Stimulated activated CD8-positive, alpha-beta memory T cell treated with anti-CD3 and anti-CD28 coated beads, Interleukin-15, amount 100 ng/mL, for 48 hours (primary cell): ENCODE measurements at places on chromosomes 2 and 18.

- no peak for DNase-seq
Observed at GRCh38 chr2:53655256-53655655, 112.3 kb upstream of the CHAC2 start.

DNA sequence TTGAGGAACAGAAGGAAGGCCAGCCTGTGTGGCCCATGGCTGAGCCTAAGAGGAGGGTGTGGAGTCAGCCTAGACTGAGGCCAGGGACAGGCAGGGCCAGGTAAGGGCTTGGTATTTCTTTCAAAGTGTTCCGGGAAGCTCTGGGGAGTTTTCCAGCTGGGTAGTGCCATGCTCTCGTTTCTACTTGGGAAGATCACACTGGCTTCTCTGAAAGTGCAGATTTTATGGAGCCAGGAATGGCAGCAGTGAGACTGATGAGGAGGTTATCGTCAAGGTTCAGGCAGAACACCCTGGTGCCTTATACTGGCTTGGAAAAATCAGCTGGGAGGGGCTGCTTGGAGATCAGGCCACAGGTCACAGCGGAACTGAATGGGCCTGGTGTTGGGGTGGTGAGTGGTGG lies 245.1 kb downstream of the SOX11 start:
- no peak for DNase-seq

DNA sequence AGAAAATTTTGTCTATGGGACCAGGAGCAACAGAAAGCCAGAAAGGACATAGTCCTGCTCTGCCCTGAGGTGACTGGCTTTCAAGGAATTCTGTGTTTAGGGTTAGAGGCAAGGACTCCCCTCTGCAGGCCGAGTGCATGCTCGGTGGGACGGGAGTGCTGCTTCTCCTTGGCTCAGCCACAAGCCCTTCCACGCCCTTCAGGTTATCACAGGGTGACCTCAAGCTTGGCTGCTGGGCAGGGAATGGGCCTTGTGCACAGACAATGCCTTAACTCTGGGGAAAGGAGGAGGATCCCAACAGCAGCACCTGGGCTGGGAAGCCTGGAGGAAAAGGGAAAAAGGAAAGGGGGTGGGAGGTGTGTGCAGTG lies 32.8 kb downstream of the FAM178B start:
- no peak for DNase-seq

- DNase-seq, result no peak
Observed at GRCh38 chr2:28381225-28382180, 11.2 kb upstream of the FOSL2 start.

DNA sequence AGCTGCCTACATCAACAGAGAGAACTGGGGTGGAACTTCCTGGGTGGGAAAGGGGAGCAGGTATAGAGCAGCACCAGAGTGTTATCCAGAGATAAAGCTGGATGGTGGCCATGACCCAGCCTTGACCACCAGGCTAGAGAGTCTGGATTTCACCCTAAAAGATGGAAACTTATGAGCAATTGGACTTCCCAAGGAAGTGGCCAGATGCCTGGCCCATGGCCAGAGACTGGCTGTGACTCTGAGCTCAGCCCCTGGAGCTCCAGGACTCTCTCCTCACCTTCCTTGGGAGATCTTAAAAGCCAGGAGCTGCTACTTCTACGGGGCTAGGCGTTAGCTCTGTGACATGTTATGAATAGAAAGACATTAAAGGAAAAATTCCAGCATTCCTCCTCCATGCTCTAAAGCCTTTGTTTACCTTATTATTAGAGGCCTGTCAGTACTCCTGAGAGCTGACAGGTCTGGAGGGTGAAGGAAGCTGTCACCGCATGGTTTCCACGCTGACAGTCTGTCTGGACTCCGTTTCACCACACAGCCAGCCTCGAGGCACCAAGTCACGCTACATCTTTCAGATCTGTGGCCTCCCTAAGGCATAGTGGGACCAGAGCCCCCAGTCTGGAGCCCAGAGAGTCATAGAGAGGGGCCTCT lies 260.0 kb upstream of the SIX2 start:
- no peak for DNase-seq
